ENCODE measurements at places on chromosomes 1 and 21. TPM values are rescaled to one million over a fixed set of nuclear protein-coding genes. Genes with fewer than 3 reads are reported as not detected.

The IL19 gene
- total RNA-seq = not detected

The TAS1R1 gene
- not detected for total RNA-seq

The FCRL6 gene
- total RNA-seq = not detected

- DNase-seq = no peak
These were observed 22.1 kb upstream of the TNN start for GRCh38 chr1:175045519-175045918.

DNA sequence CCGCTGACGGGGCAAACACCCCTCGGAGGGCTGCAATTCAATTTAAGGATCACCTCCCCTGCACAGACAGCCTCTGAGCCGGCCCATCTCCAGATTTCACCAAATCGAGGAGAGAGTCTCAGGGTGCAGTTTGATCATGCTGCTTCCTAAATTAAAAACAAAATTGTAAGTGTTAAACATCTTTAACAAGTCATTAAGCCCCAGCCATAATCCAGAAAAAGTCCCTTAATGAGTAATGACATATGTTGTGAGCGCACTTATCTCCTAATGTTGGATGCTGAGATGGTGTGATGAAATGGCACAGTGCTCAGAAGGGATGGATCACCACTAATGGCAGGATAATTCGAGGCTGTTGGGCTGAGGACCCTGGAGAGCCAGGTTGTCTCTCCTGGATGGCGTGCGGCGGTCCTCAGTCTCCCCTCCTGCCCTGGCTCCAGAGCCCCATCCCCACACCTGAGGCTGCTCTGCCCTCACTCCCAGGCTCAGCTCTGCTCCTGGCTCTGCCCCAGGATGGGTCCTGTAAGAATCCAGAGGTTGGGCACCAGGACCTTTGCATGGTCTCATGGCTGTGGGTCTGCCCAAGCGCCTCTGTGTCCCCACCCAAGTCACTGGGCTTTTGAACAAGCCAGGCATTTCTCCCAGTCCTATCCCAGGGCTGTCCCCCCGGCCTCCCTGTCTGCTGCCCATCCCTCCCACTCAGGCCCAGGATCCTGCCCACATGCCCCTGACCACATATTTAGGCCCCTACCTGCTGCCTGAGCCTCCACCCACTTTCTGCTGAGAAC, 224.4 kb upstream of the POU3F1 start:
- no peak for DNase-seq

The SMIM34 gene
- not detected for total RNA-seq

The CFAP57 gene
- total RNA-seq = 0.29 TPM

- no peak for DNase-seq
These were observed 54.9 kb upstream of the S1PR1 start for GRCh38 chr1:101181930-101182329.

GRCh38 chr21:15625363-15625762, 104.4 kb upstream of the USP25 start:
- DNase-seq = no peak

GRCh38 chr1:184881941-184882913, 92.1 kb downstream of the NIBAN1 start:
- DNase-seq = no peak

GRCh38 chr1:219492717-219493116, 120.2 kb downstream of the ZC3H11B start:
- DNase-seq = no peak

DNA sequence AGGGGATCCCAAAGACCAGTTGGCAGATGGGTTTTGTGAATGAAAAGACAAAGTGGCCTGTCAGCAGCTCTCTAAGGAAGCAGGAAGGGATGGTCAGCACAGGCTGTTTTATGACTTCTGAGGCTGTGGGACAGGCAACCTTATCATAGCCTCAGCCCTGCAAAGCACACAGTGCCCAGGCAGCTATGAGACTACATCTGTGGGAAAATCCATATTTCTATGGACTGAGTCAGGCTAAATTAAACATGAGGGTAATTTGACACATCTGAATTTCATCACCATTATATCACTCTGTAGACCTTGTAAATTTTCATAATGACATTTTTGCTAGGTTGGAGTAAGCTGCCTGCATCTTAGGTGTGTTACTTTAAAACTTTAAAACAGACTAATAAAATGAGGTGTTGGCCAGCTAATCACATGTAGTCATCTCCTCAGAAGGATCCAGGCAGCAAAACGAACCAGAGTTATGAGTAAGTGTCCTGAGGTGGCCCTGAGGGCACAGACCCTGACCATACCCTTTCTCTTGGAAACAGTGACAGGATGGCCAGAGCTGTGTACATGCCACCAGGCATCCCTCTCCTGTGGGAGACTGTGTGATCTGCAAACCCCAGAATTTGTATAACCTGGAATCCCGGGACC, 14.6 kb downstream of the NGF start:
- DNase-seq = no peak

DNA sequence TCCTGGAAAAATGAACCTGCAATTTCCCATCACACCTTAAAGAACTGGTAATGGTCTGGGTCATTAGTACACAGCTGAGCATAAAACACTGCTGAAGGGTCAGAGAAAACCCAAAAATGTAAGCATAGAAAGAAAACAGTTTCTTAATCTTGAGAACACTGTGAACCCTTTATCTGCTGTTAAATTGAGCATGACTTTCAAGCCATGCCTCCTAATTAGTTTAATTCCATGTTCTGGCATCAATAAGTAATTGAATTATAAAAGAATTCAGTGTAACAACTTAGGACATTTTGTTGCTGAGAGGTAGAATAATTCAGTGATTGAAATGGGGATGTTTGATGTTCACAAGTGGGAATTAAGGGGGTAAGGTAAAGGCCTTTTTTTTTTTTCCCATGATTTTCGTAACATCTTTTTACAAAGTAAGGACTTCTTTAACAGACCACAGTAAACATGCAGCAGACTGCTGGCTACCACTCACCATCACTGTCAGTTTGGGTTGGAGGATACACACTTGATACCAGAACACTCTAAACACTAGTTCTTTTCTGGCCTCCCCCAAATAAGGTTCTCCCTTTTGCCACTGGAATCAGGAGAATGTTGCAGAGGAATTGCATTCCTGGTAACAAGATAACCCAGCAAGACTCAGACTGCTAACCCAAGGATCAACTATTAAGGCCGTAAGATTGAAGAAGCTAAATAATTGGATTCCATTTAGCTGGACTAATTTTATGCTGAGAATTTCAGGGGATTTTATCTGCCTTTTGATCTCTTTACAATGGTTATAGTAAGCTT, 3.0 kb downstream of the RWDD3 start:
- DNase-seq = no peak

GRCh38 chr1:115712911-115713609, 55.5 kb downstream of the CASQ2 start:
- no peak for DNase-seq

The FCGR3B gene
- not detected for total RNA-seq

DNA sequence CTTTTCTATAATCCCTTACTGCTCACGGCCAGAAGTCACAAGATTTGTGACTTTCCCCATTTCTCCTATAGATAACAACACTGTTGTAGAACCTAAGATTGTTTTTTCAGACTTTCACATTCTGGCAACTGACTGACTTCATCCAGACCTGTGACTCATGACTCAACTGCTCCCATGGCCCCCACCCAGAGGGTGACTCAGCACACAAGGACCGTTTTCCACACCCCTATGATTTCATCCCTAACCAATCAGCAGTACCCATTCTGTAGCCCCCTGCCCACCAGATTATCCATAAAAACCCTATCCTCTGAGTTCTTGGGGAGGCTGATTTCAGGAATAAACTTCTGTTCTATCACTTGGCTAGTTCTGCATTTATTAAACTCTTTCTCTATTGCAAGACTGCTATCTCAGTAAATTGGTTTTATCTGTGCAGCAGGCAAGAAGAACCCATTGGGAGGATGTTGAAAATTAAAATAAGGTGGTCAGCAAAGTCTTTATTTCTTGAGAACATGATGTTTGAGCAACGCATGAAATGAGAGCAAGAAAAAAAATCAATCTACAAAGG, 79.7 kb downstream of the NGF start:
- no peak for DNase-seq

- no peak for DNase-seq
These were observed 55.9 kb downstream of the ZBTB18 start for GRCh38 chr1:244106837-244107493.

DNA sequence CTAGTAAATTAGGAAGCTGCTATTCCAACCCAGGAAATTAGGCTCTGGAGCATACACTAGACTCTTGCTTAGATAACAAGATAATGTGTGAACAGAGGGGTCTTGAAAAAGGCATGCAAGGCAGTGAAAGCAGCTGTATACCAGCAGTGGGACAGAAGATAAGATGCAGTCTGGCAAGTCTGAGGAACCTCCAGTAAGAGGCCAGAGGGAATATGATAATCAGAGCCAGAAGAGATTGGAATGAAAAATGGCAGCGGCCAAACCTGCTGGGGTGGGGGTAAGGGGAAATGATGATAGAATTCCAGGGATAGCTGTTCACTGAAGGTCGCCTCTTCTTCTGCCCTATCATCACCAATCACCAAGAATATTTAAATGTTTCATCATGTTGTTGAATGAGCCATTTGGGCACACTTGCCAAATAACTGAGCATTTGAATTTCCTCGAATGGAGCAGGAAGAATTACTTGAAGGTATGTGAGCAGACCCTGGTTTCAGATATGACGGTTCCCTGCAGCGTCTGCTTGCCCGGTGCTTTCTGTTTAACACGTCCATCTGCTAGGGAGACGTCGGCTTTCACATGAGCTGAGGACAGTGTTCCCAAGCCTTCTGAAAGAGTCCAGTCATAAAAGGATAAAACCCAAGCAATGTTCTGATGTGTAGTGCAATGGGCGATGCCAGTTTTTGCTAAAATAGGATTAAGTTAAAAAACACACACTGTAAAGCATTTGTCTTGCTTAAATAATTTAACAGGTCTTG, 173.3 kb downstream of the RWDD3 start:
- DNase-seq = no peak

DNA sequence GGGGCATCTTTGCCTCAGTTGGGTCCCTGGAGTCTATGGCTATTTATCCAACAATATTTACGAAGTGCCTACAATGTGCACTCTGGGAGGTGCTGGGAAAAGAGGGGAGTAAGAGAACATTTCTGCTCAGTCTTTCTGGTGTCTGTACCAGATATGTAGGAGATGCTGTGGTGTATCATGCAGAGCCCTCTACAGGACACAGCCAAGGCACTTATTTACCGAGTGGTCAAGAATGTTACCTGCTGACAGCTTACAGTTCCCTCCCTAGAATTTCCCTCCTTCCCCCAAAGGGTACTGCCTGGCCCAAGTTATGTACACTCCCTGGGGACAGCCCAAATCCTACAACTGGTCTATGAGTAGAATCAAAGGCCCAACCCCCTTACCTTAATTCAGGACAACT, 177.7 kb downstream of the C1orf94 start:
- DNase-seq = no peak

The CD53 gene
- total RNA-seq = not detected

GRCh38 chr21:40011371-40011770, 144.1 kb downstream of the PCP4 start:
- DNase-seq = no peak

The DNALI1 gene
- 3.8 TPM for total RNA-seq

DNA sequence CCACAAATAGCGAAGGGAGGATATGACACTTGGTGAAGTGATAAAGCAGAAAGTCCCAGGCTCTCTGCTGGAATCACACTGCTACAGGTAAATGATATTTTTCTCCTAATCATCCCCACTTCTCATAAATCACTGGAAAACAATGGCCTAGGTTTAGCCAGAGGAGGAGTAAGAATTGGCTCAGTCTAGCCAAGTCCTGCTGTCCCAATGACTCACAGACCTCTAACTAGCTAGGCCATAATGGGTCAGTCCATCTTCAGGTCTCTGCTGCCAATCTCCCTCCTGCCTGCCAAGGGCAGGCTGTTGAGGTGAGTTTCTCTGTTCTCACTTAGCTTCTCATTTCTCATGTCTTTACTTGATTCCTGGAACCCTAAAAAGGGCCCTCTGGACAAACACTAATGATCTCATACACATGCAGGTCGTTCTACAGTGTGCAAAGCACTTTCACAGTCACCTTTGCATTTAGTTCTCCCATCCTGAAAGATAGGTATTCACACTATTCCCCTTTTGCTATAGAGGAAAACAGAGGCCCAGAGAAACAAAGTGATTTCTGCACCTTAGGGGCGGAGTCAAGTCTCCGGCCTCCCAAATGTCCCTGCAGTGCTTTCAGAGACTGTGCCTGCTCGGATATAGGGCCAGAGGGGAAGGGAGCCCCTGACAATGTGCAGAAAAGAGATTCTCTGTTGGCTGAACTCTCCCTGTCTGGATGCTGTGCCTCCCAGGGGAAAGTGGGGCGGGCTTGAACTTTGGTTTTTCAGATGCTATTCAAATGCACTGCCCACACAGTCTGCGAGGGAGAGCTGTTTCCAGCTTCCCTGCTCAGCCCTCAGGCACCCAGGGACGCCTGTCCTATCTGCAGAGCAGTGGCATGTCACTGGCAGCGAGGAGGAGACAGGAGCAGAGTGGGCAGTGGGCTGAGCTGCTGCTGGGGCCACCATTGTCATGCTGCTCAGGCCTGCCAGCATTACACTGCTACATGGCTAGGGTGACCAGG, 3.9 kb upstream of the CDK18 start:
- DNase-seq = no peak

DNA sequence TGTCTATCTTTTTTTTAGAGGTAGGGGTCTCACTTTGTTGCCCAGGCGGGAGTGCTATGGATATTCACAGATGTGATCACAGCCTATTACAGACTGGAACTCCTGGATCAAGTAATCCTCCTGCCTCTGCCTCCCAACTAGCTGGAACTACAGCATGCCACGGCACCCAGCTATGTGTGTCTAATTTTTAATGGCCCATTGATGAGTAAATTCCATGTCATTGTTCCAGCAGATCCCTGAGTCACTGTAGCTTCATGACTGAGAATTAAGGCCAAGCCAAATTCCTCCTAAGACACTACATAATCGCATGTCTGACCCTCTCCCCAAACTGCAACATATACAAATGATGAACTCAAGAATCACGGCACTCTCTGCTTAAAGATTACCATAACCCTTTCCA, 84.2 kb upstream of the RGS2 start:
- DNase-seq = no peak

The ANXA9 gene
- total RNA-seq = not detected

DNA sequence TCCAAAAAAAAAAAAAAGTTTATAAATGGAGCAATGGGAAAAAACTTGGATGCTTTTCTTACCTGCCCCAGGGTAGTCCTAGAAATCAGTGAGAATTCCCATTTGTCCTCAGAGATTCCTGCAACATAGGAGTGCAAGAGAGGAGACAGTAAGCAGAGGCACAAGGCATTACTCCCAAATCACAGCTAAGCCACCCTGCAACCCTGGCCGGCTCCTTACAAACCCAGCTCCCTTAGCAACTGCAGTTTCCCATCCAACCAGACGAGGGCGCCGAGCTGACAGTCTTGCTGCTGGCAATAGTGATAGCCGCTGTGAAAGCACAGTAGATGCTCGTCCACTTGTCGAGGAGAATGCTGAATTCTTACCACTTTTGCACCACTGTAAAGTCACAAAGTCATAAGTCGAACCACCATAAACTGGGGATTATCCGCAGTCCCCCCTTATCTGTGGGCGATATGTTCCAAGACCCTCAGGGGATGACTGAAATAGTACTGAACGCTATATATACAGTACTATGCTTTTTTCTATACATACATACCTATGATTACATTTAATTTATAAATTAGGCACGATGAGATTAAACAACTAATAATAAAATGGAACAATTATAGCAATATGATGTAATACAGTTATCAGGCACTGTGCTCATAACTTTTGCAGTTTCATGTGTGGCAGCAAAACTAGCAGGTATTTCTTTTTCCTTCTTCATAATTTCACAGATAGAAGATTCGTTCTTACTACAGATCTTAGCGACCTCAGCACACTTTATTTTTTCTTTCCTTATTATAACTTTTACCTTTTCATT, 6.0 kb upstream of the PITHD1 start:
- peak; percentile 47 for DNase-seq
